ENCODE measurements at places on chromosomes 11 and 22.

DNA sequence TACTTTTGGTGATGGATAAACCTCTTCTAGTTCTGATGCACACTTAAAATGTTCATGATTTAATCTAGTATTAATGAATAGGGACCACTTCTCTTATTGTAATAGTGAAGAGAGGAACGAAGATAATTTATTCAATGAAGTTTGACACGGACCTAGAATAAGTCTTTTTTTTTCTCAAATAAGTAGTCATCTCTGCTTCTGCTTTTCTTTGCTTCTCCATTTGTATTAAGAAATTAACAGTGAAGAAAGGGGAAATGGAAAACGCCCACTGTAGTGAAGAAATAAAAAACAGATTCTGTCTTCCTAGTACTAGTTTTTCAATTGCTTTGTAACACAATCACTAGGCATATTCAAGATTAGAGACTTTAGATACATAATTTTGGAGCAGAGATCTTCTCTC, 73.0 kb downstream of the CD44 start:
- no peak for DNase-seq

DNA sequence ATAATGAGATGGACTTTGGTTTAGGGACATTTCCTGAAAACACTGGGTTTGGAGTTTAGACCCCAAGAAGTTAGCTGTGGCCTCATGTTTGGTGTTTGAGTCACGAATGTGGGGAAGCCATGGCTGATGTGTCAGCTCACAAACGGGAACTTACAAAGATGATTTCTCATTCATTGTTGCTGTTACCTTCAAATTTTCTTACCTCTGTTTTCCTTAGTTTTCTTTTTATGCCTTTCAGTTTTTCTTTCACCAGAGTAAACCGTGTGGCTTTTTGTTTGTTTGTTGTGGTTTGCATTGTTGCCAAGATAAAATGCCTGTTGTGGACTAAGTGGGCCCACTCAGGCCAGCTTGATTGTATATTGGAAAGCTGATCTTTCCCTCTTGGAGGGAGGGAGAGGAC, 89.1 kb downstream of the SWAP70 start:
- no peak for DNase-seq

DNA sequence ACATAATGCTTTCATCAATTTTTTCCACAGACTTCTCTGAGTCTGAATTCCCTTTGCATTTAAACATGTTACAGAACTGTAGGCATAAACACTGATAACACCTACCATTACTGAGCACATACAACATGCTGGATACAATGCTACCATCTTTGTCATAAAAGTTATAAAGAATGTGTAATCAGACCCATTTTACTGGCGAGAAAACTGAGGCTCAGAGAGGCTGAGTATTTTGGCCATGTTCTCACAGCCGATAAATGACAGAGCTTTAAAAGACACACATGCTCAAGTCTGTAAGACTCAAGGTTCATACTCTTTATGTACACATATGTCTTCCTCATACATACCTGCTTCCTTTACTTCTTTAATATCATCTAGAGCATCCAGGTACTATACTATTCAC, 2.6 kb downstream of the RRAS2 start:
- DNase-seq: no peak

DNA sequence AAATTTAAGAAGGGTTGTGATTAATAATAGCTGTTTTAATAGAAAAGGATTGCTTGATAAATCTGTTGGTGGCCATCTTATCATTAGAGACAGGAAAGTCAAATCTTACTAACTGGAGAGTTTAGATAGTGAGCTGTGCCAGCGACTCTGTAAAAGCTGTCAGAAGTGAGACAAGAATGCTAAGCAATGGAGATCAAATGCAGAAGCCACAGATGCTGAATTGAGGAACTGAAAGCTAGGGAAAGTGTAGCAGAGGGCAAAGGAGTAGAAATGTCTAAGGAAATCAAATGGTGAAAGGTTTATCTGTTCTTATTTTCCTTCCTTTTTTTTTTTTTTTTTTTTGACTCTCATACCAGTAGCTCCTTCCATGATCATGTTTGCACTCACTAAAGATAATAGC, 13.7 kb downstream of the MS4A13 start:
- DNase-seq: no peak

DNA sequence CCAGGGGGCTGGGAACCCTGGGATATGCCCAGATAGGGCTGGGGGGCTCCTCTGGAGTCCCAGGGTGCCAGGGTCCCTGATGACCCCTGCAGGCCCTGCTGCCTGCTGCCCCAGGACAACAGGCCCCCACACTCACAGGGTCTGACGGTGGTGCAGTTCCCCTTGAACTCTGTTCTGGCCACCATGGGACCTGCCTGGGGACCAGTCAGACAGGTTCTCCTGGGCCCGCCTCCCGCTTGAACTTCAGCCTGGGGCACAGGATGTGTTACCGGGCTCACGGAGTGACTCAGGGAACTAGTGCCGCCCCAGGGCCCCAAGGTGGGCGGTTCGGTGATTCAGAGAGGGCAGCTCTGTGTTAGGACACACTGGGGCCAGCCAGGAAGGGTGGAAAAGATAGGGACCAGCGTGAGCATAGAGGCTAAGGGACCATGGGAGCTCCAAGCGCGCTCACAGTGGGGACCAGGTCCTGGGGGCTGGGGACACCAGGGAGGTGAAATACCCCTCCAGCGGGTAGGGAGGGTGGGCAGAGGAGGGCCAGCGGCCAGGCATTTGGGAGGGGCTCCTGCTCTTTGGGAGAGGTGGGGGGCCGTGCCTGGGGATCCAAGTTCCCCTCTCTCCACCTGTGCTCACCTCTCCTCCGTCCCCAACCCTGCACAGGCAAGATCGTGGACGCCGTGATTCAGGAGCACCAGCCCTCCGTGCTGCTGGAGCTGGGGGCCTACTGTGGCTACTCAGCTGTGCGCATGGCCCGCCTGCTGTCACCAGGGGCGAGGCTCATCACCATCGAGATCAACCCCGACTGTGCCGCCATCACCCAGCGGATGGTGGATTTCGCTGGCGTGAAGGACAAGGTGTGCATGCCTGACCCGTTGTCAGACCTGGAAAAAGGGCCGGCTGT, 21.5 kb upstream of the TXNRD2 start:
- DNase-seq: peak; percentile 69

- DNase-seq: no peak
Observed at GRCh38 chr11:120815319-120816100, 208.4 kb upstream of the TBCEL start.

GRCh38 chr11:83172551-83172950, 15.6 kb downstream of the PCF11 start:
- no peak for DNase-seq

- no peak for DNase-seq
Observed at GRCh38 chr11:24082860-24083259, 414.0 kb upstream of the LUZP2 start.

- DNase-seq: no peak
Observed at GRCh38 chr11:35994421-35994820, 50.6 kb downstream of the LDLRAD3 start.

- no peak for DNase-seq
Observed at GRCh38 chr11:36388071-36388470, 92.0 kb downstream of the PRR5L start.

DNA sequence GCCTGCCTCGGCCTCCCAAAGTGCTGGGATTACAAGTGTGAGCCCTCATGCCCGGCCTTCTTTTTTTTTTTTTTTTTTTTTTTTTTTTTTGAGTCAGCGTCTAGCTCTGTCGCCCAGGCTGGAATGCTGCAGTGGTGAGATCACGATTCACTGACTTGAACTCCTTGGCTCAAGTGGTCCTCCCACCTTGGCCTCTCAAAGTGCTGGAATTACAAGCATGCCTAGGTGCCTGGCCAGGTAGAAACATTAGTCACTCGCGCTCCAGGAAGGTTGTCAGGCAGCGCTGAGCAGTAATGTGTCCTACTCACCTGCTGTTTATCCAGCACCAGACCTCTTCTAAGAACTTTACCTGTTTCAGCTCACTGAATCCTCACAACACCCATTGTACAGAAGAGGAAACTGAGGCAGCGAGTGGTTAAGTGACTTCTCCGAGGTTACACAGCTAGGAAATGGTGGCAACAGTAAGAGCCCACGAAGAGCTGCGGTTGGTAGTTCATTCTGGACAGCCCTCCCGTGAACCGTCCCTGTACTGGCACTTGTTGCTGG, 496 bp upstream of the CST6 start:
- no peak for DNase-seq

- no peak for DNase-seq
Observed at GRCh38 chr11:100031973-100032372, 655.1 kb upstream of the ARHGAP42 start.

Data from dermis microvascular lymphatic vessel endothelial cell (primary cell).